ENCODE measurements at places on chromosomes 16 and 17. TPM values are rescaled to one million over a fixed set of nuclear protein-coding genes. Genes with fewer than 3 reads are reported as not detected.

ABCA6 gene
- polyA plus RNA-seq: not detected

PRAC2 gene
- not detected for polyA plus RNA-seq

NPIPB8 gene
- polyA plus RNA-seq: not detected

SPPL2C gene
- not detected for polyA plus RNA-seq

CDH15 gene
- polyA plus RNA-seq: not detected

CES2 gene
- polyA plus RNA-seq: 19.9 TPM

All from CD4-positive, CD25-positive, alpha-beta regulatory T cell (primary cell).